Cardiac muscle cell (in vitro differentiated cells and primary cell): ENCODE measurements at places on chromosomes 2 and 18. TPM values are rescaled to one million over a fixed set of nuclear protein-coding genes. Genes with fewer than 3 reads are reported as not detected.

NOL4 gene
- polyA plus RNA-seq, result 1.5 TPM in 1 of 2 replicates, not detected in the other

DNA sequence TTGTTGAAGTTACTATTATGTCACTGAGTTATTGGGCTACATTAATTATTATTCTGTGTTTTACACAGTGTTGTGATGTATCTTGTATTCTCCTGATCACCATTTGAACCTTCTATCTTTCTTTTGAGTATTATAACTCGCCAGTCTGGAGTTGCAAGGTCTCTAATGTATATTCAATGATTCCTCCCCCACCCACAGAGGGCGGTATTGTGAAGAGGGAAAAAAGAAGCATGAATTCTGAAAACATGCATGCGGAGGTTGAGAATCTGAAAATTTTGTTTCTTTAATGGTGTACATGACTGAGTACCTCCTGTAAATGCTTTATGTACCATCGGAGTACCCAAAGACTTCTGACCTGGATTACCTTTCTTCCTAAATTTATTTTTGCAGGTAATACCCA, 266.6 kb downstream of the NR4A2 start:
- H3K36me3 ChIP-seq, result no peaks in the 10 kb centered on the region
- no peak overlapping the region for H3K27ac ChIP-seq
- no peak overlapping the region for H3K4me3 ChIP-seq
- no peak for DNase-seq

IWS1 gene
- 52.4 and 53.8 TPM in 2 replicates for polyA plus RNA-seq

DPP4 gene
- polyA plus RNA-seq, result 0.09 TPM in 1 of 2 replicates, not detected in the other

DNA sequence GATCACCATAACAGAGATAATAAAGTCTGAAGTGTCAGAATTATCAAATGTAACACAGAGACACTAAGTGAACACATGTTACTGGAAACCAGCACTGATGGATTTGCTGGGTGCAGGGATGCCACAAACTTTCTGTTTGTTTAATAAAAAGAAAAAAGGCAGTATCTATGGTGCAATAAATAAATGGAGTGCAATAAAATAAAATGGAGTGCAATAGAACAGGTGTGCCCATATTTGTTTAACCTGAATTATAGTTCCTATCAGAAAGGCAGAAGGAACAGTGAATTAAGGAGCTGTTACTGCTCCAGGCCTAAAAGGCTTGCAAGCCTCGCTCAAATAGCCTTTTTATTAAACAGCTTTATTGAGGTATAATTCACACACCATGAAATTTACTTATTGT, 81.0 kb upstream of the KIDINS220 start:
- no peaks in the 10 kb centered on the region for H3K27me3 ChIP-seq
- no peak overlapping the region for H3K27ac ChIP-seq
- no peak for DNase-seq
- no peaks in the 10 kb centered on the region for H3K4me1 ChIP-seq

DNA sequence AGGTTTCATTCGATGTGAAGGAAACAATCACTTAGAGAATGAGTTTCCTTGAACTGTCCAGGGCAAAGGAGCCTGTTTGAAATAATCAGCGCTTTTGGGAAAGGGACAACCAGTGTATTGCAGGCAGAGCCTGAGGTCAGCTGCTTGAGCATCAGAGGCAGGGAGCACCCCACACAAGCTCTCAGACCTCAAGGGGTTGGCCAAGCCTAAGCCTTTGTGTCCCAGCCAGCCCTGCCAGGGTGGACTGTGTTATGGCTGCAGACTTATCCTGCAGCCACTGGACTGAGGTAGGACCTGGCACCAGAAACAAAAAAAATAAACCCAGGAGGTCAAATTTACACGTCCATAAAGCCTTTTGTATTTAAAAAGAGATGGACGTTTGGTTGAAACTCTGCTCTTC, 228.3 kb downstream of the SEPTIN10 start:
- H3K27ac ChIP-seq, result no peak overlapping the region
- DNase-seq, result no peak
- H3K27me3 ChIP-seq, result peaks cover 4% of the 10 kb centered on the region
- no peaks in the 10 kb centered on the region for H3K36me3 ChIP-seq
- no peak overlapping the region for H3K4me3 ChIP-seq

TMEFF2 gene
- 0.31 and 1.3 TPM in 2 replicates for polyA plus RNA-seq

DNA sequence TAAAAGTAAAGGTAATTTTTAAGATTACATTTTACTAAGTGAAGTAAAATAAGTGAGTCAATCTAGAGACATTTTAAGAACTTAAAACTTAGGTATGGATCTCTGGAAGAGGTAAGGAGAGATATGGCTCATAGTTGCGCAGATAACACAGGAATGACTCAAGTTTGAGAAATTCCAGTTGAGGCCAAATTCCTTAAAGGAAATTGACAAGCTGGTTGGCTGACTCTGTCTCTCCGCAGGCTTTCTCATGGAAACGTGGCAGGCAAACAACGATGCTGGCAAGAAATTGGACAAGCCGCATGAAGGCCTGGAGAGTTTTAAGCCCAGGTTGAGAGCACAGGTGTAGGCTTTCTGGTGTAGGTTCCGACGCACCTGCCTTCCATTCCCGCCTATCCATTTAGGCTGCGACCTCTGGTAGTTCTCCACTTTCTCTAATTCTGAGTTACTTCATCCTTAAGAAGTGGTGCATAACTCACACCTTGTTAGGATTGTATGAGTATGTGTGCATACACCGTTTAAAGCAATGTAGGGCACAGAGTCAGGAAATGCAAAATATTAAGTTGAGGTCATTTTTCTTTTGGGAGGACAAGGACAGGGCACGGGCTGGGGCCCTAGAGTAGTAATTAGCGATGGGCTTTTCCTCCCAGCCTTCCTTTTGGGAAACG, 589 bp upstream of the DAW1 start:
- H3K4me1 ChIP-seq, result no peaks in the 10 kb centered on the region
- H3K27ac ChIP-seq, result no peak overlapping the region
- H3K36me3 ChIP-seq, result no peaks in the 10 kb centered on the region
- DNase-seq, result peak; percentile 92
- peaks cover 11% of the 10 kb centered on the region for H3K27me3 ChIP-seq
- peak overlapping the region; percentile 32 for H3K4me3 ChIP-seq

GRCh38 chr18:14221689-14222088, 89.5 kb upstream of the ZNF519 start:
- H3K4me1 ChIP-seq, result no peaks in the 10 kb centered on the region
- H3K36me3 ChIP-seq, result no peaks in the 10 kb centered on the region
- H3K4me3 ChIP-seq, result no peak overlapping the region
- DNase-seq, result no peak
- H3K27me3 ChIP-seq, result no peaks in the 10 kb centered on the region

SERPINB10 gene
- polyA plus RNA-seq, result not detected in 2 replicates

- H3K36me3 ChIP-seq, result no peaks in the 10 kb centered on the region
- no peak overlapping the region for H3K4me3 ChIP-seq
- no peaks in the 10 kb centered on the region for H3K27me3 ChIP-seq
- no peaks in the 10 kb centered on the region for H3K4me1 ChIP-seq
- DNase-seq, result no peak
- H3K27ac ChIP-seq, result no peak overlapping the region
Measured at GRCh38 chr2:136572335-136572734, 193.0 kb upstream of the THSD7B start.

- H3K36me3 ChIP-seq, result no peaks in the 10 kb centered on the region
- H3K4me1 ChIP-seq, result peaks cover 9% of the 10 kb centered on the region
- peak; percentile 54 for DNase-seq
Measured at GRCh38 chr2:53969285-53969967, 1.4 kb downstream of the PSME4 start.

ANTXR1 gene
- 24.0 and 25.6 TPM in 2 replicates for polyA plus RNA-seq

DNA sequence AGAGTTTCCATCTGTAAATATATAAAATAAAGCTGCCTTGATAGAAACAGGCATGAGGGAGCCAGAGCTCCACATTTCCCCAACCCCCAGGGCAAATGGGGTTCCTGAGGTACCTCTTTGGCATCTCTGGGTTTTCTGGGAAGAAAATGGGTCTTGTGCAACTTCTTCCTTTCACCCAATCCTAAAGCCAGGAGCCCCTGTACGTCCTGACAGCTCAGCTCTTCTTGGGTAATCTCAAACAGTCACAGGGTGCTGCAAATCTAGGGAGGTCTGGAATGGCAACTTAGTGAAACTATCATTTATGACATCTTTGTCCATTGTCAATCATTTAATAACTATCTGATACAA, 36.6 kb upstream of the STAT1 start:
- no peaks in the 10 kb centered on the region for H3K36me3 ChIP-seq
- no peak overlapping the region for H3K27ac ChIP-seq
- H3K27me3 ChIP-seq, result no peaks in the 10 kb centered on the region
- DNase-seq, result no peak

NEU4 gene
- polyA plus RNA-seq, result 0.13 and 1.6 TPM in 2 replicates

GRCh38 chr2:198385326-198385725, 580.9 kb downstream of the PLCL1 start:
- H3K4me1 ChIP-seq, result no peaks in the 10 kb centered on the region
- no peak for DNase-seq
- no peak overlapping the region for H3K4me3 ChIP-seq
- no peak overlapping the region for H3K27ac ChIP-seq
- no peaks in the 10 kb centered on the region for H3K36me3 ChIP-seq

GRCh38 chr2:230684270-230685168, 28.1 kb upstream of the CAB39 start:
- peak overlapping the region; percentile 66 for H3K27ac ChIP-seq
- H3K36me3 ChIP-seq, result no peaks in the 10 kb centered on the region
- peaks cover 3% of the 10 kb centered on the region for H3K4me1 ChIP-seq
- no peak overlapping the region for H3K4me3 ChIP-seq

ITGB6 gene
- 0.31 TPM in 1 of 2 replicates, not detected in the other for polyA plus RNA-seq

IKZF2 gene
- 3.1 and 5.5 TPM in 2 replicates for polyA plus RNA-seq

DNA sequence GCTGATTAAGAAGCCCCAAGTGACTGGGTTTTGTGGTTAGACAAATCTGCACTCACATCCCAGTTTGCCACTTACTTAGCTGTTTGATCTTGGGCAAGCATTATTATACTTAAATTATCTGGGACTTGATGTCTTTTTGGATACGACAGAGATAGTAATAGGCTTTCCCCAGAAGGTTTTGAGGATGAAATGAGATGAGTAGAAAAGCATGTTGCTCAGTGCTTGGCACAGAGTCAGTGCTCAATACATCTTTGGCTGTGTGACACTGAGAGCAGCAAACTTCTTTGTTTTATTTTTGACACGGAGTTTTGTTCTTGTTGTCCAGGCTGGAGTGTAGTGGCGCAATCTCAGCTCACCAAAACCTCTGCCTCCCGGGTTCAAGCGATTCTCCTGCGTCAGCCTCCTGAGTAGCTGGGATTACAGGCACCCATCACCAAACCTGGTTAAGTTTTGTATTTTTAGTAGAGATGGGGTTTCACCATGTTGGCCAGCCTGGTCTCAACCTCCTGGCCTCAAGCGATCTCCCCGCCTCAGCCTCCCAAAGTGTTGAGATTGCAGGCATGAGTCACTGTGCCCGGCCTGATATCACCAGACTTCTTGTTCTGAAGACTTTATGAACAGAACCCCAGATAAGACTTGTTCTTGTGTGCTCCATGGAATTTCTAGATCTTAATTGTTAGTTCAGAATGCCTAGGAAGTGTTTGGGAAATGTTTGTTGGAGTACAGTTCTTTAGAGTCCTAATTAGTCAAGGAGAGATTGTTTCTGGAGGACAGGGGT, 521.2 kb downstream of the SLC4A3 start:
- H3K4me1 ChIP-seq, result no peaks in the 10 kb centered on the region
- H3K36me3 ChIP-seq, result no peaks in the 10 kb centered on the region
- no peak overlapping the region for H3K4me3 ChIP-seq
- DNase-seq, result no peak
- H3K27me3 ChIP-seq, result no peaks in the 10 kb centered on the region

LYPD1 gene
- polyA plus RNA-seq, result 2.4 and 4.1 TPM in 2 replicates

- no peaks in the 10 kb centered on the region for H3K27me3 ChIP-seq
- peak; percentile 39 for DNase-seq
- H3K4me1 ChIP-seq, result peaks cover 27% of the 10 kb centered on the region
- H3K4me3 ChIP-seq, result peak overlapping the region; percentile 82
- H3K27ac ChIP-seq, result peak overlapping the region; percentile 97
Measured at GRCh38 chr2:99488539-99489062, 1.2 kb downstream of the REV1 start.

DNA sequence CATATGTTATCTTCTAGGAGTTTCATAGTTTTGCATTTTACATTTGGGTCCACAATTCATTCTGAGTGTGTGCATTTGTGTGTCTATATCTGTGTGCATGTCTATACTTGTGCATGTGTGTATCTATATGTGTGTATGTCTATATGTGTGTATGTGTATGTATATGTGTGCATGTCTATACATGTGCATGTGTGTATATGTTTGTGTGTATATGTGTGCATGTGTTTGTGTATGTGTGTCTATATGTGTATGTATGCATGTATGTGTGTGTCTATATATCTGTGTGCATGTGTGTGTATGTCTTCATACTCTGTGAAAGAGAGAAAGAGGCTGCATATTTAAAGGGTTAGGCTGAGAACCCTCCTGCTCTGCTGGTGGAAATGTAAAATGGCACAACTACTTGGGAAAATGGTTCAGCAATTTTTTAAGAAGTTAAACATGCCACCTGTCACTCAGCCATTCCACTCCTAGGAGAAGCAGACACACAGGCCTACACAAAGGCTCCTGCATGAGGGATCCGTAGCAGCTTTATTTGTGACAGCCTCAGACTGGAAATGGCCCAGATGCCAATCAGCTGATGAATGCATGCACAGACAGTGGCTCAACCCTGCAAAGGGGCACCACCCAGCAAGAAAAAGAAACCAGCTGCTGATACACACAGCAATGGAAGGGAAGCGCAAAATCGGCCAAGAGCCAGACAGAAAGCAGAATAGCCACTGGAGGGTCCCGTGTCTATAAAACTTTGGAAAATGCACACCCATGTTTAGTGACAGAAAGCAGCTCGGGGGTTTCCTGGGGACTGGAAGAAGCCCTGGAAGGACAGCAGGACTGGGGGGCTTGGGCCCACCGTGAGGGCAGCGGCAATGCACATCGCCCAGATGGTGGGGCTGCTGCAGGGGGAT, 146.8 kb downstream of the SEPTIN10 start:
- no peaks in the 10 kb centered on the region for H3K4me1 ChIP-seq
- H3K36me3 ChIP-seq, result no peaks in the 10 kb centered on the region
- DNase-seq, result no peak
- no peaks in the 10 kb centered on the region for H3K27me3 ChIP-seq
- no peak overlapping the region for H3K27ac ChIP-seq

ADRA2B gene
- 28.5 and 50.8 TPM in 2 replicates for polyA plus RNA-seq

- no peaks in the 10 kb centered on the region for H3K36me3 ChIP-seq
- no peak overlapping the region for H3K4me3 ChIP-seq
- DNase-seq, result no peak
Measured at GRCh38 chr2:48264627-48265026, 265.3 kb upstream of the STON1 start.

- no peaks in the 10 kb centered on the region for H3K36me3 ChIP-seq
- DNase-seq, result peak; percentile 47
- no peaks in the 10 kb centered on the region for H3K4me1 ChIP-seq
Measured at GRCh38 chr18:13136904-13137669, 81.5 kb upstream of the LDLRAD4 start.

DNA sequence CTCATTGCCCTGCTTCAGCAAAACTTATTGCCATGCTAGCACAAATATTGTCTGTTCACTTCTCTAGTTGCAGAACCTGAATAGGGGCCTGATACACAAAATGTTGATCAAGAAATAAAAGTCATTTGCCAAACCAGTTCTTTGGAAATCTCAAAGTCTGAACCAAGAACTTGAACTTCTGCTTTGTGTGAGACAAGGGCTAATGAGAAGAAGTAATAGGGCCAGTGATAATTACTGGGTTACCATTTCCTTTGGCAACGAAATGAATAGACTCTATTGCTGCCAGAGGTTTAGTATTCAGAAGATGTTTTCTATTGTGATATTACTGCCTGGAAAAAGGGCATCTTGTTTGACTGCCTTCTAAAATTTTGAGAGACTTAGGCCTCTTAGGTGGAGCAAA, 35.0 kb downstream of the TMEFF2 start:
- H3K36me3 ChIP-seq, result no peaks in the 10 kb centered on the region
- H3K27ac ChIP-seq, result no peak overlapping the region
- H3K27me3 ChIP-seq, result no peaks in the 10 kb centered on the region
- H3K4me3 ChIP-seq, result no peak overlapping the region
- H3K4me1 ChIP-seq, result peaks cover 3% of the 10 kb centered on the region

GRCh38 chr2:212686285-212686895, 147.8 kb upstream of the ERBB4 start:
- peak; percentile 81 for DNase-seq
- no peak overlapping the region for H3K27ac ChIP-seq
- no peaks in the 10 kb centered on the region for H3K36me3 ChIP-seq
- no peak overlapping the region for H3K4me3 ChIP-seq

TNFRSF11A gene
- polyA plus RNA-seq, result 0.66 and 1.4 TPM in 2 replicates
